ENCODE measurements at places on chromosomes 2 and 18. TPM values are rescaled to one million over a fixed set of nuclear protein-coding genes. Genes with fewer than 3 reads are reported as not detected.

DNA sequence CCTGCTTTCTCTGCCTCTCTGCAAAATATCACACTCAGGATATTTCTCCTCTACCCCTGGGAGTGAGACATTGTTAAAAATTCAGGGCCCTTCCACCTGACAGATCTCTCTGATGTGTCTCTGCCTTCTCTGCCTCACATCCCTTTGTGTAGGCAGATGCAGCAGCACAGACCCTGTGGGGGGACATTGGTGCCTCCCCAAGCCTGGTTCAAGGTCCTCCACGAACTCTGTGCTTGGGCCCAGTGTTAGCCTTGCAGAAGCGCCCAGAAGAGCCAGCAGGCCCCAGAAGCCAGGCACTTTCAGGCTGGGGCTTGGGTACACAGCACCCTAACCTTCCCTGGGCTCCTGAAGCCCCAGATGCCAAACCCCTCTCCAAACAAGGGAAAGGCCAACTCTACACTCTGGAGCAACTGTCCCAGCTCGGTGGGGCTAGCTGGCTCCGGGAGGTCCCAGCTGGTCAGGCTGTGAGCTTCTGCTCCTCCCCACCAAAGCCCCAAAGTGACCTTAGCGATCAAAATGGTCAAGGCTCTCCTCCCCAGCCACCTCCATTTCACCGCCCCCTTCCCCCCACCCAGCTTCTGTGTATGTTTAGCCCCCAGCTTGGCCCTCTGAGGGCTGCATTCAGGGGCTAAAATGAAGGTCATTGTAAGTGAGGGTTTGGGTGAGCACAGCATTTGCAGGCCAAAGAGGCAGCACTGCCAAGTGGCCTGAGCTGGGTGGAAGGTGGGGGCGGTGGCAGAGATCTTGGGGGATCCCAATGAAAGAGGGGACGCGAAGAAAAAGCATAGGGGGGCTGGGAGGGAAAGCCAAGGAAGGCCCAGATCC lies 2.6 kb downstream of the HOXD9 start:
- H3K27ac ChIP-seq: no peak overlapping the region
- DNase-seq: no peak
- no peak overlapping the region for H3K4me3 ChIP-seq
- H3K36me3 ChIP-seq: no peaks in the 10 kb centered on the region
- H3K27me3 ChIP-seq: no peaks in the 10 kb centered on the region

DNA sequence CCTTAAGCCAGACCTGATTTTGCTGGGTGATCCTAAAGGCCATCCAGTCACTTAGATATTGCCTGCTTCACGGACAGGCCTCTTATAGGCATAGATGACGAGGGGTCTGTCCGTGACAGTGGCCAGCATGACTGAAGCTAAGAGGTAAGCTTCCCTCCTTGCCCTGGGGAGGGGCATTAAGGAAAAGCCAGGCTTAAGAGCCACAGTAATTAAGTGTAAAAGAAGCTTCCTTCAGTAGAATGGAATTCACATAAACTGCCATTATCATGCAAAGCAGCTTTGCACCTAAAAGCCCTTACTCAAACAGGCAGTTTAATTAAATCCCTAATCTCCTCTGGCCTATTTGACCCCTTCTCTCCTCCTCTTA lies 99.4 kb upstream of the PKDCC start:
- H3K36me3 ChIP-seq: no peaks in the 10 kb centered on the region
- no peak overlapping the region for H3K4me3 ChIP-seq
- DNase-seq: no peak
- no peak overlapping the region for H3K27ac ChIP-seq
- no peaks in the 10 kb centered on the region for H3K4me1 ChIP-seq

GRCh38 chr2:25294573-25295462 lies 46.9 kb downstream of the DNMT3A start:
- peak; percentile 93 for DNase-seq
- no peaks in the 10 kb centered on the region for H3K4me1 ChIP-seq
- no peaks in the 10 kb centered on the region for H3K36me3 ChIP-seq
- no peaks in the 10 kb centered on the region for H3K27me3 ChIP-seq
- H3K4me3 ChIP-seq: no peak overlapping the region
- H3K27ac ChIP-seq: peak overlapping the region; percentile 88

GRCh38 chr2:55045780-55046179 lies 4.5 kb downstream of the RTN4 start:
- H3K36me3 ChIP-seq: no peaks in the 10 kb centered on the region
- no peaks in the 10 kb centered on the region for H3K27me3 ChIP-seq
- no peaks in the 10 kb centered on the region for H3K4me1 ChIP-seq
- DNase-seq: no peak
- H3K4me3 ChIP-seq: no peak overlapping the region
- no peak overlapping the region for H3K27ac ChIP-seq

GRCh38 chr2:217340176-217340575 lies 480.3 kb upstream of the TNP1 start:
- no peaks in the 10 kb centered on the region for H3K27me3 ChIP-seq
- no peak for DNase-seq
- no peak overlapping the region for H3K27ac ChIP-seq
- no peaks in the 10 kb centered on the region for H3K36me3 ChIP-seq
- no peak overlapping the region for H3K4me3 ChIP-seq

DNA sequence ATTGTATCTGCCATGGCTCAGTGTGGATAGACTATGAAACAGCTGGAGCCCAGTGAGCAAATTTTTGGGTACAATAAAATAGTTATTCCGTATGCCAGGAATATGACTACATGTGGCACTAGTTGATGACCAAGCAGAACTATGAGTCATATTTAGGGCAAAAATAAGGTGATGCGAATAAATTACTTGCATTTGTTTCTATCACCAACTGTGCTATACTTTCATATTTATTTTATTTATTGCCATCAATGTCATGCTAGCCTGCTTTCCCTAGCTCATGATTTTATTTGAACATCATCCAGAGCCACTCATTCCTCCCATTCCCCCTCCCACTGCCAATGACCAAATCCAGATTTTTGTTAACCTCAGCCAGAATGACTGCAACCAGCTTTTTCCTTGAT lies 13.3 kb upstream of the FAP start:
- no peaks in the 10 kb centered on the region for H3K27me3 ChIP-seq
- H3K27ac ChIP-seq: no peak overlapping the region
- H3K36me3 ChIP-seq: no peaks in the 10 kb centered on the region
- H3K4me3 ChIP-seq: no peak overlapping the region

Gene MC2R
- not detected for total RNA-seq

Gene SCYGR7
- not detected for total RNA-seq

DNA sequence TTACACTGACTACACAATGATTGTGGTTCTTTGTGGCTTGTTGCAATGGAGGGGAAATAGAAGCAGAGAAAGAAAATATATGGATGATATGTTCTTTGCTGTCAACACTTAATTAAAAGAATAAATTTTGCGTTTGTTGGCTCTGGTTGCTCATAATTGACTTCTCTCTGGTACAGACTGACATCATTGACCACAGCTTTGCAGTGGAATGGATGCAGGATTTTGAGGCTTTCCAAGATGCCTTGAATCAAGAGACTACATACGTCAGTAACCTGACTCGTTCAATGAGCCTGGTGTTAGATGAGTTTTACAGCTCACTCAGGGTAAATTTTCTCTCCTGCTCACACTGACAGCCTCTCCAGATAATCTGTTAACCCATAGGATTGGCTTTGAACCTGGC lies 9.9 kb downstream of the GPN1 start:
- H3K4me3 ChIP-seq: no peak overlapping the region
- no peaks in the 10 kb centered on the region for H3K27me3 ChIP-seq
- H3K36me3 ChIP-seq: peaks cover 8% of the 10 kb centered on the region
- no peaks in the 10 kb centered on the region for H3K4me1 ChIP-seq
- H3K27ac ChIP-seq: no peak overlapping the region

- no peak overlapping the region for H3K27ac ChIP-seq
- H3K36me3 ChIP-seq: no peaks in the 10 kb centered on the region
- no peaks in the 10 kb centered on the region for H3K4me1 ChIP-seq
Measured at GRCh38 chr2:181305301-181306123, 151.7 kb upstream of the ITGA4 start.

Gene ANKMY1
- total RNA-seq: 22.0 TPM

Gene PIGN
- total RNA-seq: 25.0 TPM

Gene ORC4
- 44.6 TPM for total RNA-seq

DNA sequence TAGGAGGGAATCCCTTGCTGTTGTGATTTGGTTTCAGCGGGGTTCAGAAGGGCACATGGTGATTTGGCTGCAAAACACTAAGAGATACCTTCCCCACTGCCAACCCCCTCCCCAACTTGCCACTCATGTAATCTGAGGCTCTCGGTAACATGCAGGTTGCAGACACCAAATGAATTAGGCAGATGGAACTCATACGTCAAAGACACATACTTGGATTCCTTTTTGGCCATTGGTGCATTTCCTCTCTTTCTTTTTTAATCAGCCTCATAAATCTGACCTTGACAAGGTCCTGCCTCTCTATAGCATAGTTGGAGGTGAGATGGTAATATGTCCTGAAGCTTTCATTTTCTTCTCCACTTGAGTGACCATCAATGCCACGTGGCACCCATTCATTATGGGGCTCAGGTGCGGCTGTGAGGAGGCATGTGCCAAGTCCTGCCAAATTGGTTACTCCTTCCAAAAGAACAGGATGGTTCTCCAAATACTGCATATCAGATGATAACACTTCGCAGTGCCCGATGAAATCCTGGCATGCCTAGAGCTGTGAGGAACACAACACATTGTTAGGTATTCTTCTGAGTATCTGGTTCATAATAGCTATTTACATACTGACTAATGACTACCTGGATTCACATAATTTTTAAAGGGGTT lies 8.3 kb upstream of the TMEM178A start:
- no peak overlapping the region for H3K27ac ChIP-seq
- H3K36me3 ChIP-seq: no peaks in the 10 kb centered on the region

Gene CDKL4
- total RNA-seq: 0.88 TPM

Gene SNED1
- 108 TPM for total RNA-seq

Gene MTLN
- total RNA-seq: 32.9 TPM

- no peaks in the 10 kb centered on the region for H3K4me1 ChIP-seq
- H3K4me3 ChIP-seq: no peak overlapping the region
- H3K36me3 ChIP-seq: peaks cover 4% of the 10 kb centered on the region
- no peak overlapping the region for H3K27ac ChIP-seq
- no peak for DNase-seq
Measured at GRCh38 chr2:239993291-239993690, 31.9 kb downstream of the NDUFA10 start.

- no peaks in the 10 kb centered on the region for H3K36me3 ChIP-seq
- H3K4me1 ChIP-seq: no peaks in the 10 kb centered on the region
- no peak overlapping the region for H3K4me3 ChIP-seq
- H3K27me3 ChIP-seq: no peaks in the 10 kb centered on the region
- DNase-seq: no peak
Measured at GRCh38 chr2:7930800-7931635, 750.8 kb upstream of the ID2 start.

DNA sequence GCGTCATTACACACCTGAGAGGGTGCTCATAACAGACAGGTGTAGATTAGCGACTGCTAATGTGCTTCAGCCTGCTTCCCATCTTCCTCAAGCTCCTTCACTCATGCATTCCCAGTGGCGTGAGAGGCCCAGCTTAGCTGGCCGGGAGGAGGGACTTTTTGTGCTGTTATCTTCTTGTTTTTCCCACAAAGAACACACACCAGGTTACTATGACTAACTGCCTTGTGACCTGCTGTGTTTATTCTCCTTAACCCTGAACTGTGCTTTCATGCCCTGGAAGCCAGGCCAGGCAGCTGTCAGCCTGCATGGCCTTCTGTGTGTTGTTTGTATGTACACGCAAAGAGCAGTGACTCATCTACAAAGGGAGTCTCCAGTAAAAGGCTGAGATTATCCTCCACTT lies 143.8 kb downstream of the PIEZO2 start:
- no peaks in the 10 kb centered on the region for H3K27me3 ChIP-seq
- no peaks in the 10 kb centered on the region for H3K36me3 ChIP-seq
- H3K27ac ChIP-seq: no peak overlapping the region

Gene DPP4
- total RNA-seq: 3.5 TPM

DNA sequence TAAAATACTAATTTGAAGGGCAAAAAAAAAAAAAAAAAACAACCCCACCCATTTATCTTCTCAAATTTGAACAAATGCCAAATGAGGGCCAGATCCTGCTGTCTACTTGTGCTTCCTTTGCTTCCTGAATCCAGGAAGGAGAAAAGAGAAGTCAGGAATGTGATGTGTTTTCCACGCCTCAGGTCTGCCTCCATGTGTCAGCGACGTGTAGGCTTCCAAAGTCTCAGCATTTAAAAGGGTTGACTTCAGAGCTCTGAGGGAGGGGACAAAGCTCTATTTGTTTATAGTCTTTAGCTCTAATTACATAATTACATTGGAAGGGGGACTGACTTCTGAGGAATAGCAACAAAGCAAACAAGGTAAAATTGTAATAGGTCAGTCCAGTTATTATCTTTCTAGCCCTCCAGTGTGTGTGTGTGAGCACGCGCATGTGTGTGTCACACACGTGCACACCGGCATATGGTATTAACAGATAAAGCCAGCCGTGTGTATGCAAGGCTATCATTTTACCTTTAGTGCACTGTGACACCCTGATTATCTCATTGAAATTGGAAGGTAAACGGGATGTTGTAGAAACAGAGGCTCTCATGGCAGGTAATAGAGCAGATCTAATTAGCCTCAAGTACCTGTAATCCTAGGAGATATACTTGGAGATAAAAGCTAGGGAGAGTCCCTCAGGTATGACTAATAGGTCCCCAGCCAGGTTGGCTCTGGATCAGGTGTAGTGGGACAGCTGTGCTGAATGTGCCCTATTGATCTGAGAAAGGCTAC lies 911.4 kb upstream of the ZEB2 start:
- H3K27ac ChIP-seq: no peak overlapping the region
- no peak for DNase-seq
- H3K4me1 ChIP-seq: no peaks in the 10 kb centered on the region
- no peaks in the 10 kb centered on the region for H3K36me3 ChIP-seq
- H3K4me3 ChIP-seq: no peak overlapping the region

Gene HS6ST1
- total RNA-seq: 14.7 TPM

GRCh38 chr2:7649461-7650228 lies 732.4 kb downstream of the RNF144A start:
- H3K27me3 ChIP-seq: no peaks in the 10 kb centered on the region
- no peak overlapping the region for H3K4me3 ChIP-seq
- no peak for DNase-seq

GRCh38 chr2:103754530-103754929 lies 992.7 kb downstream of the TMEM182 start:
- H3K4me3 ChIP-seq: no peak overlapping the region
- no peak overlapping the region for H3K27ac ChIP-seq
- no peaks in the 10 kb centered on the region for H3K4me1 ChIP-seq
- DNase-seq: no peak
- no peaks in the 10 kb centered on the region for H3K36me3 ChIP-seq

Gene LYG2
- total RNA-seq: not detected

GRCh38 chr18:46322411-46322891 lies 218.3 kb downstream of the HAUS1 start:
- no peaks in the 10 kb centered on the region for H3K27me3 ChIP-seq
- H3K4me1 ChIP-seq: no peaks in the 10 kb centered on the region
- no peak overlapping the region for H3K4me3 ChIP-seq
- H3K36me3 ChIP-seq: no peaks in the 10 kb centered on the region

Gene GPR39
- total RNA-seq: 0.23 TPM

Data from aorta (tissue), 5 donors.